ENCODE measurements at places on chromosomes 16 and 17.

GRCh38 chr17:10439816-10440215, 18.1 kb upstream of the MYH8 start:
- DNase-seq, result no peak

DNA sequence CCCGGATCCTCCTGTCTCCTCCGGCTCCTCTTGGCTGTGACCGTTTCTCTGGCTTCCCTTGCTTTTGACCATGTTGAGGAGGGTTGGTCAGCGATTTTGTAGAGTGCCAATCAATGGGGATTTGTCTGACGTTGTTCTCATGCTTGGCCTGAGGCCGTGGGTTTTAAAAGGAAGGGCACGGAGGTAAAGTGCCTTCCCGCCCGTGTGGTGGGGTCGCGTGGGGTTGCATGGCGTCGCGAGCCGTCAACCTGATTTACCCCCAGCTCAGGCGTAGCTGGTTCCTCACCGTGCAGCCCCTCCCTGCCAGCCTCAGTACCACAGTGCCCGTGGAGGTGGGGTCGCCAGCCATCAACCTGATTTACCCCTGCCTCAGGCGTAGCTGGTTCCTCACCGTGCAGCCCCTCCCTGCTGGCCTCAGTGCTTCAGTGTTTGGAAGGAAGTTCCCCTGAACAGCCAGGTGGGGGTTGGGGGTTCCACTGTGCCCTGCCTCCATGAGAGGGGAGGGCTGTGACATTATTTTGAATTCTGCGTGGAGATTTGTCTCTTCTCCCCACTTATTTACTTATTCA, 5.0 kb downstream of the TPSAB1 start:
- DNase-seq, result no peak

DNA sequence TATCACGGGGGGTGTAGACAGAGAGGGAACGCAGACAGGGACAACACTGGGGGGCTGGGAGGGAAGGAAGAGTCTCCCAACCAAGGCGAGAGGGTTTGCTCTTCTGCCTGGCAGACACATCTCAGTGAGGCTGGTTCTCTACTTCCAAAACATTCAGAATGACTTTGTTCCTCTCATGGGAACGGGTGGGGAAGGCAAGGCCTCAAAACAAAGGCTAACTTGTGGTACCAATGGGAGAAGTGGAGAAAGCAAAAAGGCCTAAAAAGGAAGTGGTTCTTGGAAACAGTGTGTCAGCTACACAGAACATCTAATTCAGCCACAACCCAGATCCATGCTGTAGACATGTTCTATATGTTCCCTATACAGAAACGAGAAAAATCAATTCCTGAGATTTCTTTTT, 7.5 kb downstream of the FLOT2 start:
- DNase-seq, result no peak

DNA sequence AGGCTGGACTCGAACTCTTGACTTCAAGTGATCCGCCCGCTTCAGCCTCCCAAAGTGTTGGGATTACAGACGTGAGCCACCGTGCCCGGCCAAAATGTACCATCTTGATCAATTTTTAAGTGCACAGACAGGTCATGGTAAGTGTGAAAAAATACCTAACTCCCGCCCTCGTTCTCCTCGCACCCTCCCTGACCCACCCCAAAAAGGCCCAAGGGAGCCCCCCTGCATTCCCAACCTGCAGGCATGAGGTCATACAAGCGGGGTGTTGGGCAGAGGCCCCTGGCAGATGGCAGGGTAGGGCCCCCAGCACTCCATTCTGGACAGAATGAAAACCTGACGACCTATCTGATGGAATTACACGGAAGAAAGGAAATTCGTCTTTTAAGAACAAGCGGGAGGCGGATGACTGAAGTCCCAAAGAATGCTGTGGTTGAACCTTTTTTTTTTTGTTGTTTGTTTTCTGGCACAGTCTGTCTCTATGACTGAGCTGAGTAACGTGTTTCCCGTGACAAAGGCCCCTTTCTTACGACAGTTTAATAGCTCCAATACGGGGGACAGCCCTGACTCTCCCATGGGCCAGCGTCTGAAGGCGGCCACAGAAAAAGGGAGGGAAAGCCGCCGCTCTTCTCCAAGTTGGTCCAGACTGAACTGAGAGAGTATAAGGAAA, 376.4 kb downstream of the SLC39A11 start:
- DNase-seq, result no peak

- DNase-seq, result no peak
These were observed 245.9 kb downstream of the FTO start for GRCh38 chr16:53949715-53950410.

DNA sequence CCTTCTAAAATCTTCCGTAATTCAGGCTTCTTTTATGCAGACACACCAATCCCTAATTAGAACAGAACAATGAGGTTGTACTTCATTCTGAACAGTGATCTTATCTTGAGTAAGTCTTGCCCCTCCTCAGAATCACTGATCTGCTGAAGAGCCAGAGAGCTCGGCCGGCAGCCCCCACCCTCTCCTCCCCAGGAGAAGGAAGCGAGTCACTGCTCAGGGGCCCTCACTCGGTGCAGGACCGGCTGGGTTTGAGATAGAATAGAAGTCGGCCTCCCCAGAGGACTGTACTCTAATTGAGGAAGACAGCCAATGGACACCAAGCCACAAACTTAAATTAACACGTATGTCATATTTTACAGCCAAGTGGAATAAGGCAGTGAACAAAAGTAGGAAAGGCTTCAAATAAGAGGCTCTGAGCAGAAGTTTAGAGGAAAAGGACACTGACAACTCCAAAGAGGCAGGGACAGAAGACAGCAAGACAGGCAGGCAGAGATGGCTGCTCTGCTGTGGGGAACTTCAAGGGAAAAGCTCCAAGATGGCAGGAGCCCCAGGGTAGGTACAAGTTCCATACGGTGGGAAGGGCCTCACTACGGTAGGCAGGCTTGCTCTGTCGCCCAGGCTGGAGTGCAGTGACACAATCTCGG, 18.6 kb downstream of the CREBBP start:
- DNase-seq, result no peak

GRCh38 chr17:42120161-42120769, 902 bp downstream of the KAT2A start:
- no peak for DNase-seq

GRCh38 chr16:49776085-49776595, 79.8 kb downstream of the ZNF423 start:
- no peak for DNase-seq

DNA sequence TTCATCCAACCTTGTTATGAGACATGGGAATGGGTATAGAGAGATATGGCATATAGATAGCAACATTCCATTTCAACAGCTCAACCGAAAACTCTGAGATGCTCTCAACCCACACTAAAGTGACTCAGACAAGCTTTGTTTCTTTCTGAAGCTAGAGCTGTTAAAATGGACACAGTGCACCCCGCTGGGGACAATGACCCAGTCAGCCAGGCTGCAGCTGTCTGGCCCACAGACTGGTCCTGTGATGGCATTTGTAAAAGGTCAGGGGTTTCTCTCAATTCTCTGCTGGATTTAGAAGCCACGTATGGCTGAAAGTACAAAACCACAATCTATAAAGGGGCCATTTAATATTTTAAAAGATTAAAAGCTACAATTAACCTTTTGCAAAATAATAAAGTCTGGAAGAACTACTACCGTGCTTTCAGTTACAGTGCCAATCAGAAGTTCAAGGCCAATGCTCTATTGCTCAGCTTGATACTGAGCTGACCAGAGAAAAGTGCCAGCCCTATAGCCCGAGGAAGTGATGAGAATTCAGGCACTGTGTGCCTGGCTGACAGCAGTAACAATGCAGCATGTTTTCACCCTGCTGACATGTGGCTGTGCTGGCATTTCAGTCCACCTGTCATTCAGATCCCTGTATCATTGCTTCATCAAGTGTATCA, 60.2 kb downstream of the TEX2 start:
- DNase-seq, result no peak

GRCh38 chr17:32917842-32918241, 10.1 kb upstream of the TMEM98 start:
- DNase-seq, result no peak

GRCh38 chr16:81804134-81804610, 25.1 kb downstream of the PLCG2 start:
- DNase-seq, result no peak

DNA sequence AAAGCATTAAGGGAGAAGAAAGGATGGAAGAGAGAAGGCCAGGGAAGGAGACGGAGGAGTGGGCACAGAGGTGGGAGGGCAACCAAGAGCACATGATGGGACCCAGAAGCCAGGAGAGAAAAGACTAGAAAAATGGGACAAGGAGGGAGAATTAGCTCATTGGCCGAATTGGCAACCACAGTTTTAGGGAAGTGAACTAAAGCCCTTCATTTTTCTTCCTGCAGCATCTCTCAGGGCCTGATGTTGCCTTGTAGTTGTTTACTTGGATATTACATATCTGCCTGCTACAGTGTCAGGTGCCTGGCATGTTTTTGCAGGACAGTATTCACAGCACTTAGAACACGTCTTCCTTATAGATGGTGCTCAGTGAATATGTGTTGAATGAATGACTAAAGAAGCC, 19.0 kb downstream of the EMP2 start:
- no peak for DNase-seq

DNA sequence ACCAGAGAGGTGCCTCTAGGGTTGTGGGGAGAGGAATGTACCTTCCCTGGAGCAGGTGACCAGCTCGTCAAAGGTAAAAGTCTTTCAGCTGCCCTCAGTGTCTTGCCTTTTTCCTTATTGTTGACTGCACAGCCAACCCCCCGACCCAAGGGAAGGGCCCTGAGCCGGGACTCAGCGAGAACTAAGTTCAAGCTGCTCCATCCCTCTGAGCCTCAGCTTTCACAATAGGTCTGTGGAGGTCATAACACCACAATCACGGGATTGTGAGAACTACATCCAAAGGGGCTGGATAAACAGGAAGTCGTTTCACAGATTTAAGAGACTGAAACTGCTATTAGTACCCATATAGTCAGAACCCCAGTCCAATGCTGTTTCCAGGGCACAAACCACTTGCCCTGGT, 2.6 kb upstream of the KRT36 start:
- no peak for DNase-seq

DNA sequence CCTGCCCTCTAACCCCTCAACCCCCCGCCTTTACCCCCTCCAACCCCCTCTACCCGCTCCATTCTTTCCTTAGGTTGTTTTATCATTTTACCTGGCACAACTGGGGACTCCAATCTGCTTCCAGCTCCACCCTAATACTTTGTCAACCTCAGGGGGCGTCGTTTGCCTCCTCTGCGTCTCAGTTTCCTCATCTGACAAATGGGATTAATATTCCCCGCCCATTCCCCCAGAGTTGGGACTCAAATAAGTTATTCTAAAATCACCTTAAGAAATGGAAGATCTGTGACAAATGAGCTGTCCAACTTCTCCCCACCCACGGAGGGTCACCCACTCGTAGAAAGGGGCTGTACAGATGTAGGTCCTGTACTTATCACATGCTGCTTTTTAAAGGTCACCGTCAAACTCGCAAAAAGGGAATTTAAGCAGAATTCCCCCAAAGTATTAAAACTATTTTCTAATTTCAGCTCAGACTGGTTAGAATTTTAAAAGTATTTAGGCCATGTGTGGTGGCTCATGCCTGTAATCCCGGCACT, 40.6 kb upstream of the CPNE2 start:
- DNase-seq, result no peak

- DNase-seq, result no peak
These were observed 8.7 kb downstream of the ENDOV start for GRCh38 chr17:80423536-80424225.

GRCh38 chr17:44037471-44037870, 22.7 kb upstream of the TMEM101 start:
- DNase-seq, result no peak

- DNase-seq, result no peak
These were observed 207.1 kb downstream of the ZFHX3 start for GRCh38 chr16:72840631-72841381.

DNA sequence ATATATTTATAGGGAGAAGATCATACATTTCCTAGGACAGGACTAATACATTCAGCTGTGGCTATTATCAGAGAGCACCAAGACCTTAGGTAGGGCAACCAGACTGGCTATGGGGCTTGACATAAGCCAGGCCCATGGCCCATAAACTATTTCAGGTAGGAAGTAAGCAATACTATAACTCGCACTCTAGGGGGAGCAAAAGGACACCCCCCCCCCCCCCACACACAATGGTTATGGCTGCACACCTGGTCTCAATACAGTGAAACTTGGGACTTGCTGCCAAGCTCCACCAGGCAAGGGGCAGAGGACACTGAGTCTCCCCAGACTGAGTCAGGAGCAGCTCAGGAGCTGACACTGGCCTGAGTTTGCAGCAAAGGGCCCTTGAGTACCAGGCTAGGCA, 348.9 kb upstream of the ASIC2 start:
- no peak for DNase-seq

- DNase-seq, result no peak
These were observed 453 bp downstream of the MMP25 start for GRCh38 chr16:3046641-3047386.

- DNase-seq, result no peak
These were observed 335 bp downstream of the TMEM11 start for GRCh38 chr17:21213638-21214014.

GRCh38 chr17:13727441-13728171, 125.9 kb upstream of the HS3ST3A1 start:
- DNase-seq, result no peak

- no peak for DNase-seq
These were observed 430 bp downstream of the HAPSTR1 start for GRCh38 chr16:9091867-9092281.

DNA sequence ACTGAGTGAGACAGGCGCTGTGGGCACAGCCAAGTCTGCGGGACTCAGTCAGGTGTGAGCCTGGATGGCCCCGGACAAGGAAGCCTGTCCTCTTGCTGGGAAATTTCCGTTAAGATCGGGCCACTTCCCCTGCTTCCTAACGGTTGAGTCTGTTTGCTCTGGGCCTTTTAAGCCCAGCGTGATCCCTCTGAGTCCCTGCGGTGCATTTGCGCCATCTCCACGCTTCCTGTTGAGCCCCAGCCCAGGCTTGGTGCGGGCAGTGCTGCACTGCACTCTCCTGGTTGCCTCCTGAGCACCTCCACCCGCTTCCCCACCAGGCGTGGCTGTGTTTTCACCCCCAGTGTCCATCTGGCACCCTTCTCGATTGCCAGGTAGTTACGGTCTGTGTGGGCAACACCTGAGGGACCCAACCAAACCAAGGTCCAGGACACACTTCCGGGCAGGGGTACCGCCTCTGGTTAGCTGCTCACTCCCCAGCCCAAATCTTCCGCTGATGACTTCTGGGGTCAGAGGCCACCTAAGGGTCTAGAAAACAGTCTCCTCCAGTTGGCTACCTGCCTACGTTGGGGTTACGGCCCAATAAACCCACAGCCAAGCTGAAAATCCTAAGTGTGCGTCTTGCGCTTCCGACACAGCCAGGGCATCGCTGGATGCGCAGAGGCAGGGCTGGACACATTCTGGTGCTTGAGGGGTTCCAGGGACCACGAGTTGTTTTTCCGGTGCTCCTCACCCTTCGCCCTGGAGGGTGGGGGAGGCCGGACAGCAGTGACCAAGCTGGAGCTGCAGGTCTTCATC, 1.4 kb upstream of the SLC25A10 start:
- no peak for DNase-seq
